Stimulated activated CD8-positive, alpha-beta memory T cell treated with anti-CD3 and anti-CD28 coated beads, Interleukin-15, amount 100 ng/mL, for 4 hours (primary cell): ENCODE measurements at places on chromosomes 13 and 19.

- no peak for DNase-seq
These were observed 73.1 kb upstream of the MTIF3 start for GRCh38 chr13:27523346-27524073.

GRCh38 chr13:23858546-23858945 lies 30.7 kb downstream of the MIPEP start:
- no peak for DNase-seq

DNA sequence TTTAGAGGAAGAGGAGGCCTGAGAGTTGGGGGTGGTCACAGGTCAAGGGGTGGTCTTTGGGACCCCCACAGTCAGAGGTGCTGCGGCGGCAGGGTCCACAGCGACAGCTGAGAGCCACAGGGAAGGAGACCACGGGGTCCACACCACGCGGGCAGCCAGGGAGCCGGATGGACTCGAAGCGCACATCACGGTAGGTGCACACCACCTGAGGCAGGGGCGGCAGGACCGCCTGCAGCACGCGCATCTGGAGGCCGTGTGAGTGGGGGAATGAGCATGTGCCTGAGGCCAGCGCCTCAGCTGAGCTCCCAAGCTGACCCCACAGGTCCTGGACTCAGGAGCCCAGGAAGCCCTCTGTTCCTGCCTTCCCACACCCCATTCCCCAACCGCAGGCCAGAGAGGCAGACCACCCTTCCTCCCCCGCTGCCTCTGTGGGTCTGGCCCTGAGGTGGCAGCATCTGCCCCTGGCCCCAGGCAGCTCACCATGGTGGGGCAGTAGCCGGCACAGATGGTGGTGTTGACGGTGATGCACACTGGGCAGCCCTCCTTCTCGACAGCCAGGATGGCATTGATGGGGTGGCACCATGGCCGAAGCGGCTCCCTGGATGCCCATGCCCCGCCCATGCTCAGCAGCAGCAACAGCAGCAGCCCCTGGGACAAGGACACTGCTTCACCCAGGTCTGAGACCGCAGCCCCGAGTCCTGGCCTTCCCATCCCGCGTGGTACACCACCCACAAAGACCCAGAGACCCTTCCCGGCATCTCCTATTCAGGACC lies 638 bp downstream of the LHB start:
- DNase-seq: no peak

- no peak for DNase-seq
These were observed 82.1 kb downstream of the WDFY2 start for GRCh38 chr13:51666374-51666773.

DNA sequence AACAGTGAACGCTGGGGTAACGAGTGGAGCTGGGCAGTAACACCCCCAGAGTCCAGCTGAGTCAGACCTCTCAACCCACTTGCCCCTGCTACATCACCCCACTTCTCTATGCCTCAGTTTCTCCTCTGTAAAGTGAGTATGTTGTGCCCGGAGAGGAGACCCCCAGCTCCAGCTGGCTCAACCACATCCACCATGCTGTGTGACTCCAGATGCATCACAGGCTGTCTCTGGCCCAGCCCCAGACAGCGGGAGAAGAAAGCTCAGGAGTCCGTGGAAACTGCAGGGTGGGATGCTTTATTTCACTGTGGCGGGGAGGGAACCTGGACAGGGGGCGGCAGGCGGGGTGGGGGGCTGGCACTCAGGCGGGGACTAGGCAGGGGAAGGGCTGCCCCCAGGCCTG lies 9.6 kb upstream of the ELL start:
- DNase-seq: no peak

GRCh38 chr19:8306235-8307054 lies 1.7 kb downstream of the CD320 start:
- DNase-seq: no peak

- DNase-seq: no peak
These were observed 10.6 kb upstream of the PTOV1 start for GRCh38 chr19:49840321-49840720.

DNA sequence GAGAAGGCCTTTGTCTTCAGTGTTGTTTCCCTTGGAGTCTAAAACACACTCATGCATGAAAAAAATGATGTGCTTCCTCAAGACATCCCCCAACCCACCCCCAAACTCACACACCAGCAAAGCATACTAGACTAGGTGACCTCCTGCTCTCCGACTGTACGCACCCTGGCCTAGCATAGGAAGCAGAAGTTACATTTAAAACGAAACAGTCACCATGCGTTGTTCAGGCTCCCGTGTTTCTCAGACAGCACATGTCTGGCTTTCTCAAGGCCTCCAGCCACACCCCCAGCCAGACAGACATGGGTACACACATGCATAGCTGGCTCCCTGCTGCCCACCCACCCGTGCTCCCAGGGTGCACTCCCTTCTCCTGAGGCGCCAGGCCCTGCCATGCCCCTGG lies 28.7 kb upstream of the C1QTNF9 start:
- DNase-seq: no peak

DNA sequence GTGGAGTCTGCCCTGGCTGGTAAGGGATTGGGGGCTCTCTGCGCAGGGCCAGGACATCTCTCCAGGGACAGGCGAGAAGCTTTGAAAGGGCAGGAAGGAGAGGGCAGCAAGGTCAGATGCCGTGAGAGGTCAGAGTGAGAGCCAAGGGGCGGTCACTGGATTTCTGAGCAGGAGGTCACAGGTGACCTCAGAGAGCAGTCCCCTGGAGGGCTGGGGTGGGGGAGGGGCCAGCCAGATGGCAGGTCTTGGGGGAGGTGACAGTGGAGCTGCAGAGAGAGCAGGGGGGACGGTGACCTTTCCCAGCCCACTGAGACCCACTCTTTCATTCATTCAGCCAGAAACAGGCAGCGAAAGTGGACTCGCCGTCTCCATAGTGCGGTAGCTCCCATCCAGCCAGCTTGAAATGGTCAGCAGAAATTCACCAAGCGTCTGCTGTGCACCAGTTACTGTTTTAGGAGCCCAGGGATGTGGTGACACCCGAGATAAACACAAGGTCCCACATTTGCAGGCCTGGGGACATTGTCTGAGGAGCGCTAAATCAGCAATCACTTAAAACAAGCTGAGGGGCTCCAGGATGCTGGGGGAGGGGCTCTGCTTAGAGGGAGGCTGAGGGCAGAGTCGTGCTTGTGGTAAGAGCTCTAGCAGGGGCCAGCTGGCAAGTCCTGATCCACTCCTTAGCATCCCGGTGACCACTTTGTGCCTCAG lies 10.2 kb downstream of the CARM1 start:
- DNase-seq: no peak

DNA sequence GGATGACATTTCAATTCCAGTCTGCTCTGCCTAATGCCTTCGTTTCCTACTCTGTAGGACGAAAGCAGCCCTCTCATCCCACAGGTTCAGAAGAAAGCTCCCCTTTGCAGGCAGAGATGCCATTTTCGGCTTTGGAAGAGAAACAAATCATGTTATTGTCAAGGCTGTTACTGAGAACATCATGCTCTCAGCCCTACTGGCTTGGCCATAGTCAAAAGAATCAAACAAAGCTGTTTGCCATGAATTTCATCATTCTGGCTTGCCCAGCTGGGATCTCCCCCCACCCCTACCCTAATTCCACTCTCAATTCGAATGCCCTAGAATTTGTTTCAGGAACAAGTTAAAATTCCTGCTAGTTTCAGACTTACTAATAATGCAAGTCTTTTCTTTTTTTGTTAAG lies 162.3 kb upstream of the SERP2 start:
- DNase-seq: no peak

DNA sequence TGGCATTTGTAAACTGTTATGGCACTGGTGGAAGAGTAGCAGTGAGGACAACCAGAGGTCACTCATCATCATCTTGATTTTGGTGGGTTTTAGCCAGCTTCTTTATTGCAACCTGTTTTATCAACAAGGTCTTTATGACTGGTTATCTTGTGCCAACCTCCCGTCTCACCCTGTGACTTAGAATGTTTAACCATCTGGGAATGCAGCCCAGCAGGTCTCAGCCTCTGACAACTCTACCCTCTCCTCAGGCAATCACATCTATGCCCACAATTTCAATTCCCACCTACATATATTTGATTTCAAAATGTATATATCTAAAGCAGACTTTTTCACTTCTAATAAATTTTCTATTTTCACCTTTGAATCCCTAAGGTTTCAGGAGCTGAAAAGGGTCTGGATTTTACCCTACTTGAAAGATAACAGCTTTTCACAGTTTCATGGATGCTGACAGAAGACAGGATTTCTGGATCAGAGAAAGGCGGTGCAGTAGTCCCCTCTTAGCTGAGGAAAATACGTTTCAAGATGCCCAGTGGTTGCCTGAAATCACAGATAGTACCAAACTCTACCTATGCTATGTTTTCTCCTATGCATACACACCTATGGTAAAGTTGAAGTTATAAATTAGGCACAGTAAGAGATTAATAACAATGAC lies 1171.8 kb downstream of the DIAPH3 start:
- DNase-seq: no peak

DNA sequence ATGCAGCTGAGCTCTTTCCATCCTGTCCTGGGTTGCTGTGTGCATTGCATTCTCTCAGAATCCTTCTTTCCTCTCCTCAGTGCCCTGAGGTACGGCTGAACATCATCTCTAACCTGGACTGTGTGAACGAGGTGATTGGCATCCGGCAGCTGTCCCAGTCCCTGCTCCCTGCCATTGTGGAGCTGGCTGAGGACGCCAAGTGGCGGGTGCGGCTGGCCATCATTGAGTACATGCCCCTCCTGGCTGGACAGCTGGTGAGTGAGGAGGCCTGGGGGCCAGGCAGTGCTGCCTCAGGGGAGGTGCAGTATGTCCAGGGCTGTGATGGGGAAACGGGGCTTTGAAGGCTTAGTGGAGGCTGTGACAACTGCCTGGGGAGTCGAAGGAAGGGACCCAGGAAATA lies 29.8 kb downstream of the PPP2R1A start:
- no peak for DNase-seq

- no peak for DNase-seq
These were observed 104.5 kb upstream of the DIAPH3 start for GRCh38 chr13:60268203-60268555.

- peak; percentile 55 for DNase-seq
These were observed 1.0 kb downstream of the REX1BD start for GRCh38 chr19:18589380-18590272.

- no peak for DNase-seq
These were observed 84.6 kb downstream of the CRYL1 start for GRCh38 chr13:20441056-20441455.

DNA sequence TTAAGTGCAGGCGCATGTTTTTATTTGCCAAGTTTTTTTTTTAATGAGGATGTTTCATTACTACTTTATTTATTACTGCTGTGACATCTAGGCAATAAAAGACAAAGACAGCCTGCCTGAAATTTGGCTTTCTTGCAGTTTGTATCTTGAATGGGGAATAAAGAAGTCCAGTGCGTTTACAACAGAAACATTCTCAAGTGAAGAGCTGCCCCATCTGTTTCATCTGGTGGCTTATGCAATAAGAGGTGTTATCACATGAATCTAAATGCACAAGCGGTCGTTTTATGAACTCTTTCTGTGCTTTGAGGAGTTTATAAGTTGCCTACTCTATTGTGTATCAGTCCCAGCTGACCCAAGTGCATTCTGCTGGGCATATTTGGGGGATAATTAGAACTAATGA lies 12.6 kb upstream of the MAB21L1 start:
- DNase-seq: no peak

- no peak for DNase-seq
These were observed 639.0 kb upstream of the KLF12 start for GRCh38 chr13:74773248-74773647.

- DNase-seq: no peak
These were observed 33.1 kb upstream of the ZNF536 start for GRCh38 chr19:30338878-30339623.

GRCh38 chr19:27691991-27692390 lies 1521.0 kb downstream of the UQCRFS1 start:
- DNase-seq: no peak

DNA sequence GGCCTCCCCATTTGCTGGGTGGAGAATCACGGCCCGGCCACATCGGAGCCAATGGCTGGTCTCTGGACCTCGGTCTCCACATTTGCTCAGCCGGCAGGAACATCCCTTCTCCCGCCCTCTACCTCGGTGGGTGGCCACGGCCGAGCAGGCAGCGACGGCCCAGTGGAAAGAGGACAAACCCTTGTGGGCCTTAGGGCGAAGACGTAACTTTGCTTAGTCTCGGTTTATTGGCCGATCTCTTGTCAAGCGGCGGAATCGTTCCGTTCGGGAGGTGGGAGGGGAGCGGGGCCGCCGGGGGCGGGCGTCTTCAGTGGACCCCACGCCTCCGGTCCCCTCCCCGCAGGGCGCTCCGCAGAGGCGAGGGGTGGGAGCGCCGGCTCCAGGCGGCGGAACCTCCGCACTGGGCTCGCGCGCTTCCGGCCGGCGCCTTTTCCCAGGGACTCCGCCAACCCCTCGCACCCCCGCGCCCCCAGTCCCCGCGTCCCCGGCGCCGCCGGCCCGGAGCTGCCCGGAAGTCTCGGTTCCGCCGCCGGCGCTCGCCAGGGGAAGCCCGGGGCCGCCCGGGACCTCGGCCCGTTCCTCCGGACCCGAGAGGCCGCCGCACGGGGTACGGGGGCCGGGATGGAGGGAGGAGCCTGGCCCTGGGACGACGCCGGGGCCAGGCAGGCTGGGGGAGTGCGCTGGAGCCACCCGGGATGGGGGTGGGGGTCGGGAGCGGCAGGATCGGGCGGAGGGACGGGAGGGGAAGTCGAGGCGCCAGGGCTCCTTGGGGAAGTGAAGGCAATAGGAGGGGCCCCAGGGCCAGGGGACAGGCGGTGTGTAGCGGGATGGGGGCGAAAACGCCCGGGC lies at the start of gene ZNF580:
Gene ZNF580, plus strand, starts transcription at position 426 of the 849 bp plus-strand sequence. CDS start 1,507 bp downstream, outside the sequence.
- DNase-seq: peak; percentile 53

GRCh38 chr19:51129716-51130115 lies 5.0 kb downstream of the SIGLEC9 start:
- DNase-seq: no peak

DNA sequence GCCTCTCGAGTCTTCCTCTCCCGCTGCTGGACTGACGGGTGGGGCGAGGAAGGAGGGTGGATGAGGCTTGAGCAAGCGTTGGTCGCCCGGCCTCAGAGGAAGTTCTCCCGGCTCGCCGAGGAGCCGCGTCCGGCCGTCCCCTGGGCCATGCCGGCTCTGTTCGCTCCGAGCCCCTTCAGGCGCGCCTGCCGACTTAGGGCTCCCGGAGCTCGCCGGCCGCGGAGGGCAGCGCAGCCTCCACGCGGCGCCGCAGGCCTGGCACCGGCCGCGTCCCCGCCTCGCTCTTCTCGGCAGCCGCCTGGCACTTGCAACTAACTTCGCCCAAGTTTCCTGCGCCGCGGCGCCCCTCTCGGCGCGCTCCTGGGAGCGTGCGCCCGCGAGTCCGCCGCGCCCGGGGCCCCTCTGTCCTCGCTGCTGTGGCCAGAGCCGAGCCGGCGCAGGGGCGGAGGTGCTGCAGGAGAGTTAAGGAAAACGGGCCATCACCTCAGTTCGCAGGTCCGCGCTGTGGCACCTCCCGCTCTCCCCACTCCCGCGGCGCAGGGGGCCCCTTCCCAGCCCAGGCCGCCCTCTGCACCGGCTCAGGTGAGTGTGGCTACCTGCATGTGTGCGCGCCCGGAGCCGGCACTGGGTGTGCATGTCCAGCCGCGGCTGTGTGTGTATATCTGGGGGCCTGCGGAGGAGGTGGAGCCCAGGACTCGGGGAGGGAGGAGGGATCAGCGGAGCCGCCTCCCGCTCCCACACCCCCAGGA lies 641 bp upstream of the SOX21 start:
- no peak for DNase-seq

GRCh38 chr13:94583926-94584325 lies 12.0 kb downstream of the TGDS start:
- DNase-seq: no peak
